ENCODE measurements at places on chromosomes 3 and 15.

DNA sequence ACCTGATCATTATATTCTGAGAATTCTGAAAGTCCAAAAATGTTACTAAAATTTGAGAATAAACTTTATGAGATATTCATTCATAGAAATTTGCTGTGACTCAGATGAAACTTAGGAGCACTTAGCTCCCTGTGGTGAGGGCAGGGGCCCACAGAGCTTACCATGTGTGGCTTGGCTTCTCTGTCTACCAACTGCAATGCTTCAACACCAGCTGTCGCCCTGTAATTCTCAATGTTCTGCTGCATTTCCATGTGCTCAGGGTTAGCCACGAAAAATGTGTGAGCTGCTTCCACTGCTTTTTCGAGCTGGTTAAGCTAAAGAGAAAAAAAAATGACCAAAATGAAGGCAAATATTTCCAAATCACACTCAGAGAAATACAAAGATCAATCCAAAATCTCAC lies 125.6 kb downstream of the P3H2 start:
- DNase-seq = no peak

- DNase-seq = no peak
These were observed 59.6 kb upstream of the LMCD1 start for GRCh38 chr3:8441969-8442559.

GRCh38 chr3:155870945-155871745 lies 695 bp downstream of the GMPS start:
- DNase-seq = peak; percentile 16

DNA sequence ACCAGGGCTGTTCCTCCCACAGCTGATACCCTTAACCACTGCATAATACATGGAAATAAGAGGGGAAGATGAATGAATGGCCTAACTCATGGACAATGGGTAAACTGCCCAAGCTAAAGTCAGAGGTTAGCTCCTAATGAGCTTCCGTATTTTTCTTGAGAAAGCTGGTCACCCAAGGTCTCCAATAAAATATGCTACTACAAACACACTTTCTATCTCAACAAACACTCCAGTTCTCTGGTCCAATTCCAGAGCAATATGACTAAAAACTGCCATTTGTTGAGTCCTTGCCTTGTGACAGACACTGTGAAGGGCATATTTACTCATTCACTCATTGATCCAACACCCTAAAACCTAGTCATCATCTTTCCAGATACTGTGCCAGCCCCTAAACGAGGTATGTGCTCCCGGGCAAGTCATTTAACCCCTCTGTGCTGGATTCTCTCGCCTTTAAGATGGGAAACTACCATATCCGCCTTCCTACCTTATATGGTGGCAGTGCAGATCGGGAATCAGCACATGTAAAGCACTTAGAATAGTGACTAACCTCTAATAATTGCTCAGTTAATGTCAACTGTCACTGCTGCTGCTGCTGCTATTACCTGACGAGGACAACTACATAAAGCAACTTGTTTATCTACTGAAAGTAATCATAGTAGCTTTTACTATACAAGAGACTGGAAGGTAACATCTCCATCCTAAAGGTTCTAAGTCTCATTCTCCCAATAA lies 89.1 kb downstream of the XXYLT1 start:
- DNase-seq = no peak

DNA sequence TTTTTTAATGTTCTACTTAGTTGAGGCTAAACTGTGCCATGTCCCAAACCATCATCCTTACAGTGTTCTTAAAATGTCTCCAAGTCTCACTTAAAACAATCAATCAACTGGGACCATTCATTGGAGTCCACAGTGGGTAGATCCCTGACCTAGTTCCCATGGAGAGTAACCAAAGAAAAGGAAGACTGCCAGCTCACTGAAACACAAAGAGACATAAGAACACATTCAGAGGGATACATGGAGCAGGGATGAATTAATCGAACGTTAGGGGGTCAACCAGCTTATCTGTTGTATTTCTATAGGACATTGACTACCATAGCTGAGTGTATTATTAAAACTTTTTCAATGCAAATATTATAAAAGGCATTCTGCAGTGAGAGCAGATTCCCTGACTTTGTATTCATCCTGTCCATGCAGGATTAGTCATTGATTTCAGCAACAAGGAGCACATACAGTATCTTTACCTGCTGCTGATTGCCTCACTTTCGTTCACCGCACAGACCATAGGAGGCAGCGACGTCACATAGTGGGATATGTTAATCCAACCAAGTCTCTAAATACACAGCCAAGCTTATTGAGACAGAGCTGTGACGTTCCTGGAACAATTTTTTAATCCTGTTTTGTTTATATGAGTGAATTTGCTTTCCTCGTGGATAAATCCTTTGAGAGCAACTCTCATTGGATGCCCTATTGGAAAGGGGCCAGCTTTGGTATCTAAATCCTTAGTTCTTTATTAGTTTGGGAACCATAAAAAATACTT lies 364.9 kb upstream of the RBMS3 start:
- no peak for DNase-seq

DNA sequence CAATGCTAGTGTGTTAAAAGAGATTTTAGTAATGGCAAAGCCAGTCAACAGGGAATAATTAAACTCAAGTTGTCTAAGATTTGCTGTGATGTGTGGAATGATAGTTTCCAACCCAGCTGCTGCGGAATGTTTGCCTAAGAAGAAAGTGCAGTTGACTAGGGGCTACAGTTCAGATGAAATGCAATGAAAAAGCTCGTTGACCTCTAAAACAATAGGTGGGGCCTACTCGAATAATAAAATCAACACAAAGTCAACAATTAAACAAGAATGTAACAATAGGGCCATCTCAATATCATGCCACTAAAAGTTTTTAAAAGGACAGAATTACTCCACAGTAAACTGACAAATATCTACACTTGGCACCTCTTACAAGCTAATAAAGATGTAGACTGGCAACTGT lies 484.2 kb downstream of the MECOM start:
- DNase-seq = no peak

- DNase-seq = no peak
These were observed 1.7 kb downstream of the ZMAT3 start for GRCh38 chr3:179069762-179070390.

DNA sequence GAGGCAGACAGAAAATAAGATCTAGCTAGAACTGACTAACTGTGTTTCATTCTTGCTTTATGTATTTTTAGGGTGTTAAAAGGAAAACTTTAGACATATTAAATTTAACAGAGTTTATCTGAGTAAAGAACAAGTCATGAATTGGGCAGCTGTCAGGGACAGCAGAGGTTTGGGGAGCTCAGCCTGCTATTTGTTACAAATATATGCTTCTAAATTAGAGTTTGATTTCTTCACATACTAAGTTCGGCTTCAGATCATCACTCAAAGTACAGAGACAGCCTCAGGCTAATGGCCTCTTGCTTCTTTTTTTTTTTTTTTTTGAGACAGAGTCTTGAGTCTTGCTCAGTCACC lies 21.9 kb downstream of the EFCC1 start:
- DNase-seq = no peak

GRCh38 chr3:153162513-153163392 lies 727 bp downstream of the RAP2B start:
- DNase-seq = peak; percentile 19

- no peak for DNase-seq
These were observed 125.1 kb downstream of the SHQ1 start for GRCh38 chr3:72722930-72723726.

DNA sequence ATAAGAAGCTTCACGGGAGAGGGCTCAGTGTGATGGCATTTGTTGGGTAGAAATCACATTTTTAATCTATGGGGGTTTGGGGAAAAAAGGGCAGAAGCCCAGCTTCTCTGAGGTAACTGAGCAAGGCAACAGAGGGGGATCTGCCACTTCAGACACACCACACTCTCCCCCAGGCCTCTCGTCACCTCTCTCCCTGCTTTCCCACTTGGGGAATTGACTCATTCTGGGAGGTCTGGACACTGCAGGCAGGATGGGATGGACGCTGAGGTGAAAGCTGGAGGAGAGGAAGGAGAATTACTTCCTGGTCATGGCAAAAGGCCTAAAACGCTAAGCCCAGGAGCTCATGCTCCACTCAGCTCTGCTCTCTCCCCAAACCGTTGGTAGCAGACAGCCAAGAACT lies 33.2 kb downstream of the MYO5C start:
- DNase-seq = no peak

GRCh38 chr15:93865586-93865985 lies 365.8 kb upstream of the MCTP2 start:
- no peak for DNase-seq

- DNase-seq = no peak
These were observed 44.8 kb downstream of the PLD1 start for GRCh38 chr3:171765511-171765887.

DNA sequence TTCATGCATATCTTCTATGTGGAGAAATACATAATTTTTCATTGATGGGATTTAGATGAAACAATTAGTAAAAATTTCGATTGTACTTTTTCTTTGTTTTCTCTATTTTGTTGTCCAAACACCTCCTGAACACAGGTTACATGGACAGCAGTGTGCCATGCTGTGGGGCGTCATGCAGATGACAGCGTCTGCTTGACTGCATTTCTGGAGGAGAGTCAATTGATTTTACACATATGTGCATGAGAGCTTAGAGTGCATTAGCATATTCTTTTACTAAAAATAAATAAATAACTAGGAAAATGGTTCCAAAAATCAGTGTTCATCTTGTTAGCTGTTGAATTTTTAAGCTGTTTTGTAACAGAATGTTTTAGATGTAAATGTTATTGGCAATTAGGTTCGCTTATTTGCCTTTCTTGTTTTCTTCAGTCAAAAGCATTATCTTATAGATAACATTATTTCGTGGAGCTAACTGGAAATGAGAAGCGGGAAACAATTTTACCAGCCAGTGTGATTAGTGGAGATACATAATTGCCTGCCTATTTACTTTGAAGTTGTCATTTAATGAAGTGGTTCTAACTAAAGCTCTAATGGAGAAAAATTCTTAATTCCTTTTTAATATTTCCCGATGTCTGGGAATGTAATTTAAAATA lies 82.7 kb upstream of the VGLL3 start:
- no peak for DNase-seq

DNA sequence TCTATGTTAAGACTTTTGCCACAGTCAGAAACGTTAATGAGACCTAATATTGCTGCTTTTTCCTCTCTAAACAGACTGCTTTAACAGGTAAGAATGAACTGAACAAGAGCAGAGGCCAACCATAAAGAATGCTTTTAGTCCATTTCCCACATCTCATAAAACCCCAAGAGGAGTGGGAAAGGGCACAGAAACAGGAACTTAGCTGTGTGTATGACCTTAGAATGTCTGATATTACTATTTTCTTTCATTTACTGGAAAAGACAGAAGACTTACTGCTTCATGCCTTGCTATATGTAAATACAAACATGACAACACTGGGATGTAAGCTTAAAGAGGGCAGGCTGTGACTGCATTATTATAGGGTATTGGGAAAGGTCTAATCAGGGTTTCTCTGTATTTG lies 115.0 kb downstream of the ISL2 start:
- no peak for DNase-seq

DNA sequence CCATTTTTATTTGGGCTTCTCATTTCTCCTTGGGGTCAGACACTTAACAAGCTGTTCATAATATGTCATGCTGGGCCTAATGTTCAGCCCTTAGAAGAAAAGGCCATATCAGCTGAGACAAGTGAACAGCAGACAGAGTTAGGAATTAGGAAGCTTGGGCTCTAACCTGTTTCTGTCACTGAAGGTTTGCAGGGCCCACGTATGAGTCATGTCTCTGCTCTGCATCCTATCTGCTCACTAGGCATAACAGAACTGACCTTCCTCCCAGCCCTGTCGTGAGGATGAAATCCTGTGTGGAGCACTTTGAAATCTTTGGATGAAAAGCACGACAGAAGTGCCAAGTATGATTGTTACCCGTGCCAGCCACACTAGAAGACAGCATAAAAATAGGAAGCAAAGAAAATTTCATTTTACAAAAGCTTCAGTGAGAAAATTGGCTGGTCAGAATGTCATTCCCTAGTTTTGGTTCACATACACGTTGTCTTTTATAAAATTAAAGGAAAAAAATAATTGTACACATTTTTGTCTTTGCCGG lies 26.5 kb upstream of the CD47 start:
- DNase-seq = no peak

GRCh38 chr3:141360888-141361598 lies 7.3 kb upstream of the ZBTB38 start:
- DNase-seq = no peak

DNA sequence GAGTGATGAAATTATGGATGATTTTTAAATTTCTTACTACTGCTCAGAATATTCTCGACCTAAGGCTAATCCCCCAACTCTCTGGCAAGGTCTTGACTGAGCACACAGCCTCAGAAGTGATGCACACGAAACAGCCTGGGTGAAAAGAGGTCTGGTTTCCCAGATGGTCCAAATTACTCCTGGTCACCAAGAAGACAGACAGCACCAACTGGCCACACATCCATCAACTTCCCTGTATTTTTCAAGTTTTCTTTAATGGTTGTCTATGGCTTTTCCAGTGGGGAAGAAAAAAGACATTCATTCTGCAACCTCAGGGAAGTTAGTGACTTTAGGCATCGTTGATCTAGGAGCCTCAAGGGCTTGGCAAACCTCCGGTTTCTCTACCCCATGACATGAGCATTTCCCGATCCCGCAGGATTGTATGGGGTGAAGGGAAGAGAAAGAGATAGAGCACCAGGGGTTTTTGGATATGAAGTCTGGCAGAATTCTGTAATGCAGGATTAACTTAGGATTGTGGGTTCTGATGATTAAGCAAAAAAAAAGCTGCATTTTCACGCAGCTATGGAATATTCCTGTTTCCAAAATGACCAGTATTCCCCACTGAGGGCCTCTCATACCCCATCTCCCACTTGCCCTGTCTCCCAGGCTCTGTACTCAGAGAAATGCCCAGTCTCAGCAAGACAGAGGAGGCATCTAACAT lies 62.2 kb downstream of the UMPS start:
- no peak for DNase-seq

- DNase-seq = no peak
These were observed 94.0 kb downstream of the ETFA start for GRCh38 chr15:76217029-76217881.

DNA sequence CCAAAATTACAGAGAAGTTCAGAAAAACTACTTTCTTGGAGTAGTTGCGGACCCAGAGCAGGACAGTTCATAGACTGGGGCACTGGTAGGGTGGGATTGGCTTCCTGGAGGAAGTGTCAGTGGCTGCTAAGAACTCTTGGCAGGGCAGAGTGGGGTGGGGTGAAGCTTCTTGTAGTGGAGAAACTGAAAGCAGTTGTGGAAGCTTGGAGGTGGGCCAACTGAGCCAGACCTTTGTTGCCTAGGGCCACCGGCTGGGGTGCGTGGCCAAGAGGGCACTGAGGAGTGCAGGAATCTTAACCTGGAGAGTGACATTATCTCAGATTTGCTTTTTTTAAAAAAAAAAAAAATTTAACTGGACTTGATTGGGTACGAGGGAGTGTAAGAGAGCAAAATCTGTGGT lies 3.1 kb downstream of the KAT2B start:
- no peak for DNase-seq

- no peak for DNase-seq
These were observed 691.3 kb downstream of the ZPLD1 start for GRCh38 chr3:103126115-103126514.

DNA sequence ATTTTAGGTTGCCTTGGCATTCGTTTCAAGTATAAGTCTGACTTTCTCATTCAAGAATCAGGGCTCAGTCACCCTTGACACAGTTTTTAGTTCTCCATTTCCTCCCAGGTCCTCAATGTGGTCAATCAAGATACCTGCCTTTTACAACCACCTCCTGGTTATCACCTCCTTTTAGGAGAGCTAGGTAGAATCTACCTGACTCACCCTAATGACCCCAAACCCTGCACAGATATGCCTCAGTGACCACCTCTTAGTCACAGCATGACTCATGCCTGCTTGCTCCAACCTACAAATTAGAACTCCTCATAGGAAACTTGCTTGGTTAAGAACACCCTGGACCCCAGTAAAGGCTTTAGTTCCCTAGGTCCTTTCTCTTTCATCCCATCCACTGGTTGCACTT lies 22.5 kb downstream of the DMXL2 start:
- no peak for DNase-seq

GRCh38 chr3:156751461-156752025 lies 74.6 kb upstream of the LEKR1 start:
- no peak for DNase-seq
